Cortex of kidney (tissue), 1 donor: ENCODE measurements at places on chromosomes 3 and 15.

GRCh38 chr15:25422021-25422420, 16.8 kb downstream of the UBE3A start:
- no peak for DNase-seq

DNA sequence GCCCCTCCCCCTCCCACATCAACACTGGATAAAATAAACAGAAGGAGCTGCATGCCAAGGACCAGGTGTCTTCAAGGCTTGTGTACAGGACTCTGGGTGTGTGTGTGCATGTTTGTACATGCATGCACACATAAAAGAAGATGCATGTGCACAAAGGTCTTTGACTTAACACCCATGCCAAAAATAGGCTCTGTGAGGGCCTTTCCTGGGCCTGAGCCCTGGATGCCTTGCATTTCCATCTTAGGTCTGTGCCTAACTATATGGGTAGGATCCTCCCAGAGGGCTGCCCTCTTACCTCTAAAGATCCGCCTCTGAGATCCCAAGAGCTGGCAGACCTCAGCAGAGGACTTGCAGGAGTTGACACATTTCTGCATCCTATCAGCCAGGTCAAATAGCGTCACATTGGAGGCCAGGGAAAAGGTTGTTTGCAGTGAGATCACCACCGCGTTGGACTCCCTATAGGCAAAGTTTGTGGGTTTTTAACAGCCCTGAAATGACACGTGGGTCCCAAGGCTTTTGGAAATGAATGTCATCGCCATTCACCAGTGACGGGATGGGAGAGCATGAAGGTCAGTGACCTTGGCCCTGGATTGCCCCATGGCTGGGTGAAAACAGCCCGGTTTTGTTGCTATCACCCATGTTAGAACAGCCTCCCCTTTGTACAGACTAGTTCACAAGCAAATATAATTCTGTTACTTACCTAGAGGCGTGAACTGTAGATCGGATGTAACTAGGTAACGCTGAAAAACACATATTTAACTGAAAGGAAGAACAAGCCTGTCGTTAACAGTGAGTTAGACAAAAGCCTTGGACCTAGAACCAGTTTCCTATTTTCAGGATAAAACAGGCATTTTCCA, 54.0 kb downstream of the HEG1 start:
- no peak for DNase-seq

- DNase-seq: no peak
Measured at GRCh38 chr15:58704155-58704865, 45.2 kb downstream of the ADAM10 start.

DNA sequence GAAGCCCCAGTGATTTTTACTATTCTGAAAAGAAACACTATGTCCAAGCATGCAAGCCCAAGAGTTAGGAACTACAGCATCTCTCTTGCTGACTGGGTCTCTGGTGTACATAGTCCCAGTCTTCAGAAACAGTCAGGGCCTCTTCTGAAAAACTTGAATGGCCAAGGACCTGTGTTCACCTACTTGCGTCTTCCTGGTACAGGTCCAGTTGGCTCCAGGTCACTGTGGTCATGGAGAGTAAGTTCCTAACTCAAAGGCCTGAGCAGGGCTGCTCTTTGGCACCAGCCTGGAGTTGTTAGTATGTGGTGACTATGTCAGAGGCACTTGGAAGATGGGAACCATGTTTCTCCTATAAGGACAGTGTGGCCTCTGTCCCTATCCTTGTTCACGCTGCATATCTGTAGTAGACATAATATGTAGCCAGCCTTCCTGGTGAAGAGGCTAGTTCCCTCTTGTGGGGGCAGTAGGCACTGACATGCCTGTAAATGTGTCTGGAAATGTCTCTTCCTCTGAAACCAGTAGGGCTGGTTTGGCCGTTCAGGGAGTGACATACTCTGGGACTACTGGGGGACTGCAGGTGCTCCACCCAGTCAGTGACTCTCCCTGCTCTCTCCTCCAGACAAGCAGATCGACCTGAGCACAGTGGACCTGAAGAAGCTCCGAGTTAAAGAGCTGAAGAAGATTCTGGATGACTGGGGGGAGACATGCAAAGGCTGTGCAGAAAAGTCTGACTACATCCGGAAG, 2.6 kb upstream of the RBM15B start:
- DNase-seq: no peak

DNA sequence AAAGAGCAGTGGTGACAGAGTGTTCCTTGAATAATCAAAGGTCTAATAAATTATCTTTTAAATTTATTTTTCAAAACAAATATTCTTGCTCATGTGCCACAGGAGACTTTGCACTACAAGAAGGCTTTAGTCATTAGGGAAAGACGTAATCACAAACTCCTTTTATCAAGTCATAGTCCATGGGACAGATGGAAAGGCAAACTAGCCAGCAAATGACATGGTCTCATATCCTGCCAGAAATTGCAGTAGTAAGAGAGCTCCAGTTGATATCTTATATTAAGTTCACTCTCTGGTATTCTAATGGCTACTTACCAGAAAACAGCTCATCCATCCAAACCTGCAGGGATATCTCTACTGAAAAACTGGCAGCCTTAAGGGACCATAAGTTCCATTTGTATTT, 225.0 kb upstream of the TP63 start:
- DNase-seq: no peak

- DNase-seq: no peak
Measured at GRCh38 chr3:100400419-100400779, 490 bp downstream of the TOMM70 start.

DNA sequence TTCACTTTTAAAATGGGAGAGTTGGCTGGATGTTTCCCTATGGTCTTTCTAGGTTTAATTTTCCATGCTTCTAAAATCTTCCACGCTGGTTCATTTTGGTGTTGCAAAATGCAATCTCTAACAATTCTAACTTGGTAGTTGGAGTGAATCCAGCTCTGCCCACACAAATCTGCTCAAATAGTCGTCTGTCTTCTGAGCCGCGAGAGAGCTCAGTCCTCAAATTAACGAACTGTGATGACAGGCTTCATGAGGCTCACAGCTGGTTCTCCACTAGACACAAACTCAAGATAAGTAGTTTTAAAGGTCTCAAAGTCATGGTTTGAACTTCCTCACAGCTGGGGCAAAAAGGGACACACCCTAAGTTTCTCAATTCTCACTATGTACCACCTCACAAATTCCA, 178.6 kb upstream of the LYSMD4 start:
- no peak for DNase-seq

GRCh38 chr15:34654625-34655024, 71.2 kb upstream of the GOLGA8B start:
- DNase-seq: no peak

DNA sequence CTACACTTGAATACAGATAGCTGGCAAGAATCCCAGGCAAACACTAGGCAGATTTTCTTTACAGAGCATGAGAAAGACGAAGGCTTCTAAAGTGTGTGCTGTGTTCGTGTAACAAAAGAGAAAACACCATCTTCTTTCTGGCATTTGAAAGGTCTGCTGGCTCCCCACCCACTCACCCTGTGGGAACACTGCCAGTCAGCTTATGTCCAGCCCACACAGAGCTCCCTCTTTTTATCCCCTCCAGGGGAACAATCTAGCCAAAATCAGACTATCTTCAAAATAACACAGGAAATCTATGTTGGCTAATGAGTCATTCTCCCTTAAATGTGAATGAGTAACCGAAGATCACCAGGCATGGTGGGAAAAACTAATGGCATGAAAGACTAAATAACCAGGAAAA, 45.6 kb upstream of the PAQR5 start:
- no peak for DNase-seq

- no peak for DNase-seq
Measured at GRCh38 chr15:65226221-65226620, 14.9 kb upstream of the CILP start.

DNA sequence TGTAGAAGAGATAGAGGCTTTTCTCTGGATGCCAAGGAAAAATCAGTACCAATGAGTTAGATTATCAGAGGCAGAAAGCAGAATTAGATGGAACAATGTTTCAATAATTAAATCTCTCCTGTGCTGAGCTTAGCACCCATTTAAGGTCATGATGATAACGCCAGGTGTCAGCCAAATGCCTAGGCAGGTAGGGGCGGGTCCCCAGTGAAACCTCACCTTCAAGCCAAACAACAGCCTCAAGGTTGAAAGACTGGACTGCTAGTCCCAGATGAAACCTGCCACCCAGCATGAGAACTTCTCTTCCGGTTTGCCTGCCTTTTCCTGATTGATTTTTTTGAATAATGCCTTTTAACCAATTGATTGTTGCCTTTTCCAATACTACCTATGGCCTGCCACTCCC, 363.0 kb downstream of the PLOD2 start:
- no peak for DNase-seq

DNA sequence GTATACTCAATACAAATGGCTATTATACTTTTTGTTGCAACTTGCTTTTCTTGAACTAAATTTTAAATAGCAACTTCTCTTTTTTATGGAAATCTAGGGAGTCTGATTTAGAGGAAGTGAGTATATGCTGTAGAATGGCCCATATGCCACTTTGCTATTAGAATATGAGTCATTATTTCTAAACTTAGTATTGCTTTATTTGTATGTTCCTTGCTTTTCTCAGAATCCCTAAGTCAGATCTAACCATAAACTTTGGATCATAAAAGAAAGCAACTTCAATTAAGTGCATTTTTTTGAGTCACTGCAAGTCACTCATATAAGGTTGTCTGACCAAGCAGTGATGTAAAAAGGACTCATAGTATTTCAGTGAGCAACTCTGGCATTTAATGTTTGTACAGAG, 17.5 kb upstream of the SPTSSB start:
- no peak for DNase-seq

- no peak for DNase-seq
Measured at GRCh38 chr3:188761964-188762363, 409.8 kb upstream of the TPRG1 start.

DNA sequence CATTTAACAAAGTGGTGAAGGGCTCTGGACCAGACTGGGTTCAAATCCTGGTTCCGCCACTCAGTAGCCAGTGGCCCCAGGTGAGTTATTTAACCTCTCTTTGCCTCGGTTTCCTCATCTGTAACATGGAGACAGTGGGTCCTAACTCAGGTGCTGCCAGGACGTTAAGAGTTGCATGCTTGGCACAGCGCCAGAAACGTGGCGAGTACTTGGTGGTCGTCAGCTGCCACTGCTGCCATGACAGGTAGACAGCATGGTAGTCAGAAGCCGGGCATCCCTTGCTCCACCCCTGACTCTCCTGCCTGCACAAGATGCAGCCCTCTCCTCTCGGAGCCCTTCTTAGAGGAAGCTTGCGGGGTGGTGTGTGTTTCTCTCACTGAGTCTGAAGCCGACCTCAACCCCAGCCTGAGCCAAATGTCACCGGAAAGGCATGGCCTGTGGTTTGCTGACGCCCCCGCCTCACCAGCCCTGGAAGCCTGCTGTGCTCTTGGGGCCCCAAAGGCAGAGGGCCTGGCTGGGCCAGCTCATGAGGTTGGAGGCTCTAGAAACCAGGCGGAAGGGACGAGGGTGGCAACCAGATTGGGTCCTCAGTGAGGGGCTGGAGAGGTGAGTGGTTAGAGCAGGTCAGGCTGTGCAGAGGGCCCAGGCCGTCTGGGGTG, 160.8 kb upstream of the TLE3 start:
- no peak for DNase-seq

DNA sequence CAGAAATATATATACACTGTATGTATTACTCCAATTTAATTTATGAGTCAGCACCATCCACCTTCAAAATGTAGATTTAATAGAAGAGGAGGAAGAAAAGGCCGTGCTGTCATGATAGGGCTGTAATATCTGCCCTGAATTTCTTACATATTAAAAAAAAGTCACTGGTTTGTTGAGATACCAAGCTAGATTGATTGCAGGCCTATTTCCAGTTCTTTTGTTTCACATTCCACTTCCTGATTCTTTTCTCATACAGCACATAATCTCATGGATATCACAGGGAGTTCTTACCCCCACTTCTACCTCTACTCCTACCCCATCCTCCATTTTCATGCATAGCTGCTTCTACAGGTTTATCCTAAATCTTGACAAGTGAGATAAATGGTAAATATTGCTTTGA, 290.3 kb downstream of the ZBTB20 start:
- no peak for DNase-seq

GRCh38 chr3:139521816-139522215, 17.7 kb downstream of the RBP1 start:
- DNase-seq: no peak

DNA sequence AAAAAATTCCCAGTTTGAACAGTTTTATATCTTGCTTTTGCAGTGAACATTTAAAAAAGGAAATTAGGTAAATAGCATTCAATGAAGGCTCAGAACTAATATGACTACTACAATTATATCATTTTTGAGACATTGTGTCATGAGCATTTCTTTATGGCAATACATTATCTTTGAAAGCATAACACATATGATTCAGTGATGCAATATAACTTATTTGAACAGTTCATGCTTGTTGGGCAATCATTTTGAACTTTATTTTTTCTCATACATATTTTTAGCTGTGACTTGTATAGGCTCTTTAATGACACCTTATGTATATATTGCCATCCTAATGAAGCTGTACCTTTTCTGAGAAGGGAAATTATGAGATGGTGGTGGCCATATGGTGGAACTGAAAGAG, 828.6 kb upstream of the NR2F2 start:
- DNase-seq: no peak

DNA sequence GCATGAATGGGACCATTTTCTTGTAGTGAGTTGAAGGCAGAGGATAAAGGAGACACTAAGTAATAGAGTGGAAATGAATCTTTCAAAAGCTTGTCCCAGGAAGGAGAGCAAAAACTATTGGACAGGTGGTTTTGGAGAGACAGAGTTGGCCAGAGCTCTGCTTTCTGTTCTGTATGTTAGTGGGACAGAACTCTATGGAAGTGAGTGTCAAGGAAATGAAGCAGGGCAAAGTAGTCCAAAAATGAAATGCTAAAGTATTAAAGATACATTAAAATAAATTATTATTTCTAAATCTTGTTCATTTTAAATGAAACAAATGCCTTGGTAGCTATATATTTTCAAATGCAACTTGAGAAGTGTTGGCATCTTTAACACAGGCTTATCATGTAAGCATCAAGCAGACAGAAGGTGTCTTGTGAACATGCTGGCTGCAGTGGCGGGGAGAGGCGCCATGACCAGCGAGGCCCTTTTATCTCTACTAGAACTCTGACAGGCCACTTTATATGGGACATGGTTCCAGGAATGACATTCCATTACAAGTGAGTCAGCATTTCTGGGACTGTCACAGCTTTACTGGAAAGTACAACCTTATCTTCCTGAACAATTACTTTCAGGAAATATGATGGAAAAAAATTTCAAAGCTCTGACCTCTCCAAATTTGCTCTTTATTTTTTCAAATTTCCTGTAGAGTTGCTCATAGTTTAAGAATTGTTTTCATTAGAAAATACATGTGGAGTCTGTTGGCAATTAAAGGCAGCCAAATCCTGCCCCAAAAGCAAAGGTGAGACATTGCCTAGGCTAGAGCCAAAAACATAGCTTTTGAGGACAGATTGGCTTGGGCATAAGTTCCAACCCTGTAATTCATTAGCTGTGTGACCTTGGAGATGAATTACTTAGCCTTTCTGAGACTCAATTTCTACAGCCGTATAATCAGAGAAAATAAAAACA, 106.5 kb downstream of the ECT2 start:
- DNase-seq: no peak

- DNase-seq: no peak
Measured at GRCh38 chr3:182668974-182669373, 124.3 kb upstream of the ATP11B start.
